ENCODE measurements at places on chromosomes 4 and X.

DNA sequence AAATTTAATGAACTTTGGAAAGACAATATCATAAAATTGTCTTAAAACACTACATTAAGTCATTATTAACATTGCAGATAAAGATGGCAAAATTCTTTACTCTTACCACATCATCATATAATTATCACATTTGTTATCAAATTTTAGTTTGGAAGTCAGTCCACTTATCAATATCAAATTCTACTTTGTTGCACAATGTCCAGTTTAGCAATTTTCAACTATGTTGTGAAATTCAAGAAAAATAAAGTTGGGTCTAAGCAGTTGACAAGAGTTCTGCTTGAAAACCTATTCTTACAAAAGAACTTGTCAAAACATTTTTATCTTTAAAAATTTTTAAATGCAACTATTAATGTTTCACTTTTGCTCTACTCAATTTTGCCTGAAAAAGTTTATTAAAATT, 44.7 kb upstream of the TET2 start:
- no peak for DNase-seq
- H3K27me3 ChIP-seq: no peaks in the 10 kb centered on the region
- H3K27ac ChIP-seq: no peak overlapping the region
- no peaks in the 10 kb centered on the region for H3K4me1 ChIP-seq

GRCh38 chr4:34709564-34709963, 1534.8 kb downstream of the ARAP2 start:
- no peak for DNase-seq
- H3K36me3 ChIP-seq: no peaks in the 10 kb centered on the region
- H3K4me3 ChIP-seq: no peak overlapping the region
- H3K27me3 ChIP-seq: no peaks in the 10 kb centered on the region
- H3K4me1 ChIP-seq: no peaks in the 10 kb centered on the region

- H3K4me1 ChIP-seq: no peaks in the 10 kb centered on the region
- no peak overlapping the region for H3K27ac ChIP-seq
- peak; percentile 10 for DNase-seq
- H3K36me3 ChIP-seq: no peaks in the 10 kb centered on the region
These were observed 7.4 kb downstream of the SUPT20HL2 start for GRCh38 chrX:24306440-24306839.

- no peak overlapping the region for H3K27ac ChIP-seq
- no peaks in the 10 kb centered on the region for H3K27me3 ChIP-seq
- DNase-seq: no peak
- H3K4me1 ChIP-seq: no peaks in the 10 kb centered on the region
- no peak overlapping the region for H3K4me3 ChIP-seq
These were observed 12.5 kb upstream of the NAF1 start for GRCh38 chr4:163179207-163179606.

- no peaks in the 10 kb centered on the region for H3K4me1 ChIP-seq
- no peak overlapping the region for H3K4me3 ChIP-seq
- no peak for DNase-seq
- H3K27me3 ChIP-seq: no peaks in the 10 kb centered on the region
These were observed 17.5 kb downstream of the ANKRD50 start for GRCh38 chr4:124694946-124695598.

DNA sequence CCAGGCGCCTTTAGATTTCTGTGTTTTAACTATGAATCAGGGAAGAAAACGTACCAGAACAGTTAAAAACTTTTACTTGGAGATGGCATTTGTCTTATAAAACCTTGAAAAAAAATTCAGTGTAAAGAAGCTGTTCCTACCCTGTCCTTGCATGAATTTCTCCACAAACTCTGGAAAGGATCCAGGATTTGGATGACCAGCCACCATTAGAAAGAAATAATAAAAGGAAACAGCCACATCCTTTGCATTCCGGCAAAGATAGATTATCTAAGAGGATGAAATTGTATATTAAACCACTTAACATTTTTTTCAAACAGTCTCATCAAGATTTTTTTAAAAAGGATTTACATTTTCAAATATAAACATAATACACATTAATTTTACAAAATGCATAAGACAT, 10.6 kb downstream of the SULT1E1 start:
- no peaks in the 10 kb centered on the region for H3K36me3 ChIP-seq
- H3K4me3 ChIP-seq: no peak overlapping the region
- H3K4me1 ChIP-seq: no peaks in the 10 kb centered on the region
- no peaks in the 10 kb centered on the region for H3K27me3 ChIP-seq

DNA sequence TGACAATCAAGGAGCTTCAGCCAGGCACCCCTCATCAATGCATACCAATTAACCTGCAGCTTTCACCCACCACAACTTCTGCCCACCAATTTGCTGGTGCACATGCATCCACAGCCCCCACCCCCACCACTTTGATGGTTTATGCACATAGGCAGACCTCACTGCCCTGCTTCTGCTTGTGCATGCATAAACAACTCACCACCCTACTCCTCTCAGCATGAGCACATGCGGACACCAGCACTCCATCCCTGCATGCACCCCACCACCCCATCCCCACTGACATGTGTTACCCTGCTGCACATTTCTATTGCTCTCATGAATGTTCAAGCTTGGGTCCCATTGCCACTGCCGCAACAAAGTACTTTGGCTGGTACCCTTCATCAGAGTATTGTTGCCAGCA, 94.5 kb upstream of the GALNTL6 start:
- H3K27me3 ChIP-seq: no peaks in the 10 kb centered on the region
- no peak for DNase-seq
- H3K36me3 ChIP-seq: no peaks in the 10 kb centered on the region
- H3K4me3 ChIP-seq: no peak overlapping the region
- no peak overlapping the region for H3K27ac ChIP-seq

GRCh38 chrX:118675326-118675965, 52.0 kb upstream of the IL13RA1 start:
- H3K27me3 ChIP-seq: no peaks in the 10 kb centered on the region
- no peak overlapping the region for H3K4me3 ChIP-seq
- H3K4me1 ChIP-seq: no peaks in the 10 kb centered on the region
- H3K36me3 ChIP-seq: no peaks in the 10 kb centered on the region
- no peak for DNase-seq

DNA sequence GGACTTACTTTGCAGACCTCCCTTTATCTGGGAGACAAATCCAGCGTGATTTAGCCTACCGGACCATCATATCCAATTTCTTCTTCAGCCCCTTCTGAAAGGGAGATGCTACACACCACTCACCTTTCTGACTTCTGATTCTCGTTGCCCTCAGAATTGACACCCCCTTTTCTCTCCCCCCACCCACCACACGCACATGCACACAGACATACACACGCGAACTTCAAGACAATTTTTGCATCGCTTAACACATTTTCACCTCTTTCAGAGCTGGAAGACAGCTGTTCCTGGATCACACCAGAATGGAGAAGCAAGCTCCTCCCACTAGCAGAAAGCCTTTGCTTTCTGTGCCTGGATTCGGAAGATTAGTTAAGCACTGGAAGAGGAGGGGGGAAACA, 1.0 kb upstream of the SNCA start:
- no peaks in the 10 kb centered on the region for H3K27me3 ChIP-seq
- DNase-seq: no peak
- H3K36me3 ChIP-seq: no peaks in the 10 kb centered on the region
- peak overlapping the region; percentile 52 for H3K4me3 ChIP-seq

GRCh38 chr4:8585721-8586212, 5.6 kb downstream of the GPR78 start:
- H3K27me3 ChIP-seq: no peaks in the 10 kb centered on the region
- H3K27ac ChIP-seq: no peak overlapping the region
- no peak overlapping the region for H3K4me3 ChIP-seq
- DNase-seq: no peak
- H3K4me1 ChIP-seq: no peaks in the 10 kb centered on the region

DNA sequence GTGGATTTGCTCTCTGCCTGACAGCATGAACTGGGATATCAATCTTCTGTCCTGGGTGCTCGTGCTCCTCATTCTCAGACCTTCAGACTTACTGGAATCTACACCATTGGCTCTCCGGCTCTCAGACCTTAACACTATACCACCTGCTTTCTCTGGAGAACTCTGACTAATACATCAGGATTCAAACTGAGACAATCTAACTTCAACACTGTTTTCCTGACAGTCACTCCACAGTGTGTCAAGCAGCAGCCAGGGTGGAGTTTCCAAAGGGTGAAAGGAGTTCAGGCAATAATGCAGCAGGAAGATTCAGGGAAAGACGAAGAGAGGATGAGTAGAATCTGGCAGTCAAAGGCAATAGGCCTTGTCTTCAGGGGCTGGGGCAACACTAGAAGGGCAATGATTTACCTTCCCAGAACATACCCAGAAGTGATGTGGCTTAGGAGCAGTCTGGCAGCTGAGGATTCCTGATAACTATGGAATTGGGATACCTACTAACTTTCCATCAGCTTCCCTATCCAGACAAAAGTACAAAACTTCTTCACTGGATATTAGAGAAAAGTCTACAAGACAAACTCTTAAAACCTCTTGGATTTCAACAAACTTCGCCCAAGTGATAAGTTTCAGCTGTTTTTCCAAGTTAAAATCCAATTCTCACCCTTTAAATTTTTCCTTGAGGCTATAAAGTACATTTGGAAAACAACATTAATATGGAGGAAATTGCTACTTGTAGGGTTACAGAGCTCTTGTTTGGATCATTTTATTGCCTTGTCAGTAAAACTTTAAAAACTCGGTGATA, 58.4 kb upstream of the SLIT2 start:
- no peaks in the 10 kb centered on the region for H3K36me3 ChIP-seq
- no peak overlapping the region for H3K4me3 ChIP-seq
- H3K27ac ChIP-seq: no peak overlapping the region
- H3K27me3 ChIP-seq: no peaks in the 10 kb centered on the region

- peak; percentile 31 for DNase-seq
- no peaks in the 10 kb centered on the region for H3K4me1 ChIP-seq
- no peak overlapping the region for H3K4me3 ChIP-seq
- H3K36me3 ChIP-seq: no peaks in the 10 kb centered on the region
These were observed 833.9 kb upstream of the PRKX start for GRCh38 chrX:4547213-4547836.

DNA sequence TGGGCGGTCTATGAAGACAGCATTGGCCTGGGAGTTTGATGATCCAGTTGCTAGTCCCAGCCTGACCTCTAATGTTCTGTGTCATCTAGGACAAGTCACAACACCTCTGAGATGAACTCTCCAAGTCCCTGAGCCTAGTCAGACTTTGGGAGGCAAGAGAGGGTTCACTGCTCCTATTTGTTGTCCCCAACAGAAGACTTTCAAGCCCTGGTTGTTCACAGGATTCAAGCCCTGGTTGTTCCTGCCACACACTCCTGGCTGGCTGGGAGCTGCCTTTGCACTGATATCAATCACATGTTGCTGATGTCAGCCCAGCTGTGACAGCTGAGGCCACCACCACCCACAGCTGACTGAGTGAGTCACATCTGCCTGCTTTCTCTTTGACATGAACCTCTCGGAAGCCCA, 253.2 kb upstream of the RASGEF1B start:
- H3K27ac ChIP-seq: peak overlapping the region; percentile 51
- H3K27me3 ChIP-seq: no peaks in the 10 kb centered on the region
- no peak overlapping the region for H3K4me3 ChIP-seq
- peak; percentile 62 for DNase-seq
- no peaks in the 10 kb centered on the region for H3K36me3 ChIP-seq
- peaks cover 35% of the 10 kb centered on the region for H3K4me1 ChIP-seq

DNA sequence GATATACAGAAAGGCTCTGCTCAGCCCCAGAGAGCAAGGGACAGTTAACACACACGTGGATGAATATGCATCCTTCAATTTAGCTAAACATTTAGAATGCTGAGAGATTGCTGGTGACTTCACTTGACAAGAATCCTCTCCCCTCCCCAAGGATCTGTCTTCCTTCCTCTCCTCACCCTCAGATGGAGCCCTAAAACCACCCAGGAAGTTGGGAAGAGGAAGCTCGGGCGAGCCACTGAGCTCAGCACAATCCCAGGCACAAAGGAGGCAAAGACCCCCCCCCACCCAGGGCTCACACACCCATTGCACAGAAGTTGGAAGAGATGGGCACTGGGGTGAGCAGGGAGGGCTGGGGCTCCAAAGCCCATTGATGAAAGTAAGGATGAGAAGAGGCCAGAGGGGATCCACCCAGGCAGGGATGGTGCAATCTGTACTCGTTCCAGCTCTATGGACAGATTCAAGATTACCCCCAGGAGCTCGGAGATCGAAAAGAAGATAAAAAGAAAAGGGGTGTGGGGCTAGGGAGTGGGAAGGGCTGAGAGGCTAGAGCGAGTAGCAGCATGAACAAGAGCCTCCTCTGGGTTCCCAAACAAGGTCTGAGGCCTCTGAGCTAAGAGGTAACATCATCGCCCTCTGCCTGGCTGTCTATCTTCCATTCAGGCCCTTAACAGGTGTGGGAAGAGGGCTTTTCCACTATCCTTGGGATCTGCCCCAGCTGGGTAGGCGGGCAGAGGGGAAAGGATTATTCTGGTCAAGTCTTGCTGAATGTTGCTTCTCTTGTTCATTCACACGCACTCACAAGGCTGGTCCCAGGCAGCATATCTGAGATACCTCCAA, 1.2 kb downstream of the TFE3 start:
- H3K27me3 ChIP-seq: no peaks in the 10 kb centered on the region
- H3K4me1 ChIP-seq: peaks cover 16% of the 10 kb centered on the region
- H3K36me3 ChIP-seq: no peaks in the 10 kb centered on the region
- H3K4me3 ChIP-seq: peak overlapping the region; percentile 79
- peak overlapping the region; percentile 95 for H3K27ac ChIP-seq
- peak; percentile 7 for DNase-seq
